ENCODE measurements at places on chromosomes 2 and 18. TPM values are rescaled to one million over a fixed set of nuclear protein-coding genes. Genes with fewer than 3 reads are reported as not detected.

PFN4 gene
- 0.29 TPM for total RNA-seq

SDC1 gene
- total RNA-seq, result 127 TPM

DNA sequence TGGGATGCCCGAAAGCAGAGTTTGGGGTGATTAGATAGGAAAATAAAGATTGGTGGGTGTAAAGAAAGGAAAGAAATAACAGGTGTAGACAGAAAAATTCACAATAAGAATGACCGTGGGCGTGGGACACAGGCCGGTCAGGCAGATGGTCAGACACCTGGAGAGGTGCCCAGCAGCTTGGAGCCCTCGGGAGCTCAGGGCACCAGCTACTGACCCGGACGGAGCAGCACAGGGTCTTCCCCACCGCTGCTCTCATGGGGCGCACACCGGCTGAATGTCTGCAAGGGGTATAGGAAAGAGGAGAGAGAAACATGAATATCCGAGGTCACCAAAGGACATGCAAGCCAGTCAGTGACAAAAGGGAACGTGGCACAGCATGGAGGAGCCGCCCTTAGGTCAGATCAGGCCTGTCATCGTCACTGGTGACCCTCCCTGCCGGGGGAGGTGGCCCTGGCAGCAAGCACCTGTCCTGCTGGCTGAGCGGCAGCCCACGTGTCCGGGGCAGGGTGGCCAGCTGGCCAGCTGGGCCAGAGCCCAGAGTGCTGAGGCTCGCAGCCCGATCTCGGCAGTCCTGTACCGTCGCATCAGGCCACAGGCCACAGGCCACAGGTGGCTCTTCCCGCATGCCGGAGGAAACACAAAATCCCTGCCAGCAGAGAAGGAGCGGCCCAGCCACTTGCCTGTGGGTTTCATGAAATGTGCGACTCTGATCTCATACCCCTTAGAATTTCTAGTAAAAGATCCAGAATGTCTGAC, 112.0 kb upstream of the NDUFV2 start:
- no peak overlapping the region for H3K27ac ChIP-seq
- DNase-seq, result no peak
- H3K4me1 ChIP-seq, result no peaks in the 10 kb centered on the region
- no peaks in the 10 kb centered on the region for H3K27me3 ChIP-seq

PLGLB2 gene
- total RNA-seq, result 1.2 TPM

DNA sequence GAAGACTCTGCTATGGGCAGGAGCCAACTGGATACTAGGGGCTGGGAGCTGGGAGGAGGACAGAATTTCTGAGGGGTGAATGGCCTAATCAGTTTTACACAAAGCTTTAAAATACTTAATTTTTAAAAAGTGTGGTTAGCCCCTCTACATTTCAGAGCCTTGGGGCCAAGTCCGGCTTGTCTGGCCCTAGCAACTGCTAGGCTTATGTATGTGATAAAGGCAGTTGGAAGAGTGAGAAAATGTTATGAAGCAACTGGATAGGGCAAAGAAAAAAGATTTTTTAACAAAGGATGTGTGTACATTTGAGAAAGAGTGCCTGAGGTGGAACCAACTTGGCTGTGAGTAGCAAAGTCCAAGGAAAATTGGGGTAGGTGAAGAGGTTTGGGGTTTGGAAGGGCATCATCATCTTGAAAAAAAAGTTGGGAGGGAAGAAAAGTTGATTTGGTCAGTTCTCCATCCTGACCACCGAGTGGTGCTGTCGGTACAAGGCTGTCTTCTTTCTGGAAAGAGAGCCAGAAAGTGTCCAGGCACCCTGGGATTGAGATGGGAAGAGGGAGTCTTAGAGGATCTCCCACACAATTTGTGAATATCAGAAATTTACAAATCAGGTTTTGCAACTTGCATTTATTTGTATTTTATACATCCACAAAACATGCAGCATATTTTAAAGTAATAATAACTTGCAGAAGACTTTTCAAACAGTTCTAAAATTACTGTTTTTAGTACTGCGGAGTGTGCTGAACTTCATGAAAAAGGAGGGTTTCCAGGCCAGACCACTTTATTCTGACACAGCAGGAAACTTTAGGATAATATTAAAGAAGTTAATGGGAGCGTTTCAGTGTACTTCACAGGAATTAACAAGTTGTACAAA, 10.5 kb upstream of the CDK15 start:
- peaks cover 3% of the 10 kb centered on the region for H3K4me1 ChIP-seq
- no peaks in the 10 kb centered on the region for H3K36me3 ChIP-seq
- H3K4me3 ChIP-seq, result no peak overlapping the region

DNA sequence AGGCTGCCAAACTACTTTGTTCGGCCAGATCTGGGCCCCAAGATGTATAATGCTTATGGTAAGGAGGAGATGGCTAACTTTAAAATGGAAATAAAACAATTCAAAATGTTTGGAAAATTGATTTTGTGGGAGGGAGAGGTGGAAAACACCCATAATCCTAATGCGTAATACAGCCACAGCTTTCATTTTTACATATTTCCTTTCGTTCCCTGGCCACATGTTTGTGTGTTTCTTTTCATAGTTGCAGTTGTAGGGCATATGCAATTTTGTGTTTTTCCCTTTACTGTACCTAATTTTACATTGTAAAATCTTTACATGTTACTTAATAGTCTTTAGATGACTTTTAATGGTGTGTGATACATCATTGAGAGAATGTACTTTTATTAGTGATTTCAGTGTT, 44.6 kb downstream of the KDM3A start:
- no peaks in the 10 kb centered on the region for H3K4me1 ChIP-seq
- H3K36me3 ChIP-seq, result peaks cover 11% of the 10 kb centered on the region
- no peak for DNase-seq
- no peak overlapping the region for H3K27ac ChIP-seq

DNA sequence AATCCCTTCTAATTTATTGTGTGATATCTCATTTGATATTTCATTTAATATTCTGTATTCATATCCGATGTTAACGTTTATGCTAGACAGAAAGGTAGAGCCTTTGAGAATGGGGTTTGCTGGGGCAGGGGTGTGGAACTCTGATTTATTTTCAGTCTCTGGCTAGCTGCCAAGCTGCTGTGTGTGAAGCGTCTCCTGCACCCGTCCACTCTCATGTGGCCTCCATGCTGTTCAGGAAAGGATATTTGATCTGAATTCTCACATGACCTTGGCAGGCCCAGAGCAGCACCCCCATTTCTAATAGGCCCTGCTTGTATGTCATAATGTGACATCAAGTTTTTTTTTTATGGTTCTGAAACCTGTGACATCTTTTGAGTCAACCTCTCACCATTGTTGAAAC, 1.6 kb downstream of the IL1R1 start:
- H3K4me3 ChIP-seq, result peak overlapping the region; percentile 58
- H3K36me3 ChIP-seq, result no peaks in the 10 kb centered on the region
- H3K27me3 ChIP-seq, result no peaks in the 10 kb centered on the region
- H3K27ac ChIP-seq, result peak overlapping the region; percentile 92

DNA sequence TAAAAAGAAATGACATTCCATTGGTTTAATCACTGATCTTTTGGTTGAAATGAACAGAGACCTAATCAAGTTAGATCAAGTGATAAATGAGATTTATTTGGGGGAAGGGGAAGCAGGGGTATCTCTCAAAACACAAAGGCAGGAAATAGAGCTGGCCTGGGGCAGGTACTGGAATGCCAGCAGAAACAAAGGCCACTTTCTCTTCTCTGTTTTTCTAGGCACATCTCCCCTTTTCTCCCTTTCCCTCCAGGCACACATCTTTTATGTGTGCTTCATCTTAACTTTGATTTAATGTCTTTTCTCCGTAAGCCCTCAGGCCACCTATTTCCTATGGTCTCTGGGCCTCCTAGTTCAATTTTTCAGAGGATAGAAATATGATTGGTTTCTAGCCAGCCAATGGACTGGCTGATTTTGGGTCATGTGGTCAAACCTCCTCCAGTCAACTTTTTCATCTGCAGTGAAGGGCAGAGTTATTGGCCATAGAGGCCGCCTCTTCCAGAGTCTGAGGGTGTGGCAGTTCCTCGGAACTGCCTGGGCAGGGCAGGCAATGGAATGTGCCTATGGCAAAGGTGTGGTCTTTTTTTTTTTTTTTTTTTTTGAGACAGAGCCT, 58.9 kb upstream of the FAM136A start:
- no peak overlapping the region for H3K4me3 ChIP-seq
- no peak for DNase-seq
- H3K36me3 ChIP-seq, result no peaks in the 10 kb centered on the region
- no peaks in the 10 kb centered on the region for H3K27me3 ChIP-seq
- H3K27ac ChIP-seq, result no peak overlapping the region

DNA sequence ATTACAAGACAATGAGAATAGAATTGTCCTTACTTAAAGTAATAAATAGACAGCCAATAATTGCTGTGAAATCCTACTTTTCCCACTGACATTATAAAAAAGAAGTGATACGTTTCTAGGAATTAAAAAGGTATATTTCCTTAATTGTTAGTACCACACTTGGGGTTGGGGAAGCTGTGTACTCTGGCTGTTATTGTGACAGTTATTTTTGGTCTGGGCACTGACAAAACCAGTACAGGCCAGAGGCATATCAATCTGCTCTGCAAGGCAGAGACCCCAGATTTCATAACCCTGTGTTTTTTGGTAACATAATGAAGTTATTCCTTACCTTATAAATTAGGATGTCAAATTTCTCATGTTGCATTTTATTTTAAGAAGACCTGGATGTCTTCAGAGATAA, 66.5 kb downstream of the RAB10 start:
- no peak overlapping the region for H3K4me3 ChIP-seq
- peaks cover 6% of the 10 kb centered on the region for H3K4me1 ChIP-seq

DNA sequence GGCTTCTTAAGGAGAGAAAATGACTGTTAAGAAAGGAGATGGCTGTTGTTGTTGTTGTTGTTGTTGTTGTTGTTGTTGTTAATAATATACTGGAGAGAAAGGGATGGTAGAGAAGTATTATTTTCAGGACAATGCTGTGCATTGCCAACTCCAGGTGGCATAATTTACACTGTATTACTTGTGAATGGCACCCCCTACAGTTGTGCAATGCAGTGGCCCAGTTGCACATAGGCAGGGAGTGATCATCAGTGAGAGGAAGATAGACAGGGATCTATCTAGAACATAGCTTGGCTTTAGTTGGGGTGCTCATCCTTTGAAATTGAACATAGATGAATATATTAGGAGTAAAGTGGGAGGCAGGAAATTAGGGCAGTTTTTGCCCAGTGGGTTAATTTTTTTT, 47.2 kb upstream of the TMEM163 start:
- H3K27me3 ChIP-seq, result no peaks in the 10 kb centered on the region
- no peaks in the 10 kb centered on the region for H3K4me1 ChIP-seq
- no peak overlapping the region for H3K27ac ChIP-seq
- H3K4me3 ChIP-seq, result no peak overlapping the region

DSC2 gene
- total RNA-seq, result 18.5 TPM

- no peaks in the 10 kb centered on the region for H3K4me1 ChIP-seq
- H3K27me3 ChIP-seq, result no peaks in the 10 kb centered on the region
- no peak overlapping the region for H3K4me3 ChIP-seq
- H3K27ac ChIP-seq, result no peak overlapping the region
- DNase-seq, result no peak
Observed at GRCh38 chr2:5885451-5886173, 193.4 kb downstream of the SOX11 start.

DNA sequence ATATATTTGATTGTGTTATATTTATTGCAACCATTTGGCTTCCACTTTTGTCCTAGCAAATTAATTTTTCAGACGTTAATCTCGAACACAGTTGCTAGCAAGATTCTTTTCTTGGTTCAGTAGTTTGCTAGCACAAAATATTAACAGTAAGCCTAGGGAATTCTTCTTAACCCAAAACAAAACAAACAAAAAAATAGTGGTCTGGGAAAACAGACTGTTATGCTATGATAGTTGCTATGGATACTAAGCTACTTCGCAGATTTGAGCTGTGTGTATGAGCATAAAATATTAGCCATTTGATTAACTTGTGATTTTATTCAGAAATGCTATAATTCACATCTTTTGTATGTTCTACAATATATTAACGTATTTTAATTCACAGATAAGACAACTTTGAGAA, 541.5 kb upstream of the NETO1 start:
- H3K36me3 ChIP-seq, result no peaks in the 10 kb centered on the region
- no peaks in the 10 kb centered on the region for H3K27me3 ChIP-seq
- no peaks in the 10 kb centered on the region for H3K4me1 ChIP-seq
- H3K27ac ChIP-seq, result no peak overlapping the region
- no peak for DNase-seq

- H3K27ac ChIP-seq, result peak overlapping the region; percentile 43
- peaks cover 10% of the 10 kb centered on the region for H3K4me1 ChIP-seq
- no peak overlapping the region for H3K4me3 ChIP-seq
- DNase-seq, result no peak
- no peaks in the 10 kb centered on the region for H3K27me3 ChIP-seq
- no peaks in the 10 kb centered on the region for H3K36me3 ChIP-seq
Observed at GRCh38 chr2:84846041-84846663, 34.7 kb downstream of the TRABD2A start.

- no peaks in the 10 kb centered on the region for H3K27me3 ChIP-seq
- H3K36me3 ChIP-seq, result no peaks in the 10 kb centered on the region
- no peak overlapping the region for H3K4me3 ChIP-seq
- H3K4me1 ChIP-seq, result no peaks in the 10 kb centered on the region
Observed at GRCh38 chr2:145769011-145769716, 1249.2 kb upstream of the ZEB2 start.

GRCh38 chr2:231123362-231123898, 1.4 kb downstream of the HTR2B start:
- H3K27me3 ChIP-seq, result no peaks in the 10 kb centered on the region
- no peak overlapping the region for H3K4me3 ChIP-seq
- DNase-seq, result no peak

- no peak overlapping the region for H3K4me3 ChIP-seq
- no peak for DNase-seq
- no peaks in the 10 kb centered on the region for H3K27me3 ChIP-seq
- no peaks in the 10 kb centered on the region for H3K4me1 ChIP-seq
- no peak overlapping the region for H3K27ac ChIP-seq
Observed at GRCh38 chr18:5155218-5155906, 41.7 kb downstream of the AKAIN1 start.

EIF2B4 gene
- 30.7 TPM for total RNA-seq

All from left lung (tissue), 14 donors.